NCI-H446 (cell line): ENCODE measurements at places on chromosomes 2 and 18.

DNA sequence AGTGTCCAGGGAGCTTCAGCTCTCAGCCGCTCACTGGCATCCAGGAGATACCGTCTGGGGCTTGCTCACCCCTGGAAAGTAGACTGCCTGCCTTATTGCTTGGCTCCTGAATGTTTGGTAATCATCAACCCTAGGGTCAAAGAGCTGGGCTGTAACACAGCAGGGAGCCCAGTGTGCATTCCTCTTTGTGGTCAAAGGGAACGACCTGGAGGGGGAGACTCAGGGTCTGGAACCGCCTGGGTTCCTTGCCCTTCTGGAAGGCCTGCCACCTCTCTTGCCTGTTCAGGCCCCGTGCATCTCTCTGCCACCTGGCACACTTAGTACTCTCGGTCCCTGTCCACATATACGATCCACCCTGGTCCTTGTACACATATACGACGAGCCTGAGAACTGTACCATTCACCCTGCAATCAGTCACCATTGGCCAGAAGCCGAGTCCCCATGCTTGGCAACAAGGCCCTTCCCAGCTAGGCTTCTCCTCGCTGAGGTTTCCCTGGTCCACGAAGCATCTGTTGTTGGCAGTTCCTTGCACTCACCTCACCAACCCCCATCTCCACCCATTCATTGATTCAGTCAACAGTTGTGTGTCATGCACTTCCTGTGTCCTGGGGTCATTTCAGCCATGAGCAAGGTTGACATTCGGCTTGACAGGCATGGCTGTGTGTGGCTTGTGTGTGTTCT is at the start of gene NAT8:
NAT8 (minus strand) TSS at position 85 of the 681 bp plus-strand sequence. CDS start 794 bp downstream, outside the sequence.
- no peak for DNase-seq

GRCh38 chr2:232351686-232352510 is 26.7 kb upstream of the ALPP start:
- DNase-seq: no peak

GRCh38 chr18:41569867-41570266 is 385.2 kb upstream of the PIK3C3 start:
- no peak for DNase-seq

DNA sequence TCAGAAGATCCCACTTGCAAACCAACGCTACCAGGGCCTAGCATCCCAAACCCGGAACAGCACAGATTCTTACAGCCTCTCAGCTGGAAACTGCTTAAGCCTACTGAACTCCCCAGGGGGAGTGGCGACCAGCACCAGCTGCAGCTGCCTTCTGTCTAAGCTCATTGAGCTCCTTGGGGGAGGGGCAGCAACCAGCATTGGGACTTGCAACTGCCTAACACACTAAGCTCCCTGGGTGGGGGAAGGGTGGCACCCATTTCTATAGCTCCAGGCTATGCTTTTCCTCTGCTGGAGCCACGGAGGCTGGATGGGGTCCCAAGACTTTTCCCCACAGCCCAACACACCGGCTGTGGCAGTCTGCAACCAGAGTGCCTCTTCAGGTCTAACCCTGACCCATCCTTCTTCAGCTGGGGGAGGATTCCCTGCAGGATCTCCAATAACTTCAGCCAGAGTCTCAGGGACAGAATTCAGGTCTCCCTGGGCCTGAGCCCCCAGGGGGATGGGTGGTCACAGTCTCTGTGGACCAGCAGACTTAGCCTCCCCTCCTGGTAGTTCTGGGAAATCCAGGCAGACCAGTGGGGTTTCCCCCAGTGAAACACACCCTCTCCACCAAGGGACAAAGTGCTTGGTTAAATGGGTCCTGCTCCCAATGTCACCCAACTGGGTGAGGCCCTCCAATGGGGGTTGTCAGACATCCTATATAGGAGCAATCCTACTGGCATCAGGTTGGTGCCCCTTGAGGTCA is 45.9 kb upstream of the ITGA4 start:
- peak; percentile 36 for DNase-seq

GRCh38 chr2:119852214-119852613 is 92.5 kb downstream of the PTPN4 start:
- DNase-seq: no peak

- DNase-seq: no peak
These were observed 56.2 kb downstream of the STRADB start for GRCh38 chr2:201507725-201508124.

- DNase-seq: no peak
These were observed 9.2 kb downstream of the TGIF1 start for GRCh38 chr18:3458952-3459853.
